ENCODE measurements at places on chromosomes 2 and 18.

DNA sequence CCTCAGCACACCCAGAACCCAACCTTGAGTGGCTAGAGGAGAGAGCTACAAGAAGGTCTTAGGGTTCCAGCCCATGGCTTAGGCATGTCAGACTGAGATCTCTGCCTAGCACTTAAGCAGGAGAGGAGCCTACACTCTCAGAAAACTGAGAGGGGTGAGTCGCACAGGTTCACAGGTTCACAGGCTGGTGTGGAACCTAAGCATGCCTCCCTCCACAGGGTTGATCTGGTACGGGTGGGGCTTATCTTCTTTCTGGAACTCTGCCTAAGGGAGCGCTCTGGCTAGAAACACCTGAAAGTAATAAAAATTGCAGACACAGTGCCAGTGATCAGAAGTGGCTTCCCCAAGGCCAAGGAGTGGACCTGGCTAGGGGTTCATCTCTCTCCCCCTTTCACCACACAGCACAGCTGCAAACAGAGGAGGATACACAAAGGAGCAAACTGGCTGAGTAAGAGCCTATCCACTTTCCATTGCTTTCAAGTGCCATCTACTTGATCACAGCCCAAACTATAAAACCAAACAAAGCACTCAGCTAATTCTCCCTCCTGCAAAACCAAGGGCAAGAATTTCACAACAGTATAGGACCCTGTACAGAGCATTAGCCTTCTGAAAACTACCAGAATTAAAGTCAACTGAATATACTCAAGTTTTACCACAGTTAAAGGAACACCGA, 481.9 kb upstream of the SETBP1 start:
- DNase-seq, result no peak

DNA sequence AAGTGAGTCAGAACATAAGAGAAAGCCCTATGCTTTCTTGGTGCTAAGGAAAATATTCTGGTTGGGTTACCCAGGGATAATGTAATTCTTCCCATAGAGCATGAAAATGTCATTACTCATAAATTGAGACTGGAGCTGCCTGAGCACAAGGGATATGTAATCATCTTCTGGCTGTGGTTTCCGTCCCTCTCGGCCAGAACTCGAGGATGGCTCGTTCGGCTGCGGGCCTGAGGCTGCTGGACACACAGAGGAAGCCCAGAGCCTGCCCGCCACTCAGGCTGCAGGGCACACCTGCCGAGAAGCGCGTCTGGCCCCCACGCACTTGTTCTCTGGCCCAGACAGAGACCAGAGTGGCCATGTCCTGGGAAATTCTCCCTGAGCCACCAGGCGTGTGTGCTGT, 104.9 kb downstream of the ASAP2 start:
- no peak for DNase-seq

DNA sequence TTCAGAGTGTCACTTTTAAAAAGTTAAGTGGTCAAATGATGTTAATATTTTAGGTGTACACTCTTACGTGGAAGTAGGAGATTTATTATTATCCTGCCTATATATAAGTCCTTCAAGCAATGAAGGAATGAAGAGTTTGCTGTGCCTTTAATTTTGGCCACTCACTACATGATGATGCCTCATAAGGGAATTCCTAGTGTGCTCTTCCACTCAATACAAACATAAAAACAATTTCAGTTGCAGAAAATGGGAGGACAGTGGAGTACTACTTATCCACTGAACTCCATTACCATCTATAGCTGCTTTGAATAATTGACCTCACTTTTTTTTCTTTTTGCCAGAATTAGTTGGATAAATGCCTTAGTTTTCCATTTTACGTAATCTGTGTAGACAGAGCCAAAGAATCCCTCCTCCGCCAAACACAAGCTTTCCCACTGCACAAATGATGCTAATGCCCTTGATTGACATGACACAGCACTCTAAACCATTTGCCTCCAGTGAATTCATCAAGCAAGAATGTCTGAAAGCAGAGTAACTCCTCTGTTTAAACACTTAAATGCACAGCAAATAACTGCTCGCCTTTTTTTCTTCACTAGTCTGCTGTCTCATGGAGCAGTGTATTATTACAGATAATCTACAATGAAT, 751.1 kb upstream of the FANCL start:
- no peak for DNase-seq

DNA sequence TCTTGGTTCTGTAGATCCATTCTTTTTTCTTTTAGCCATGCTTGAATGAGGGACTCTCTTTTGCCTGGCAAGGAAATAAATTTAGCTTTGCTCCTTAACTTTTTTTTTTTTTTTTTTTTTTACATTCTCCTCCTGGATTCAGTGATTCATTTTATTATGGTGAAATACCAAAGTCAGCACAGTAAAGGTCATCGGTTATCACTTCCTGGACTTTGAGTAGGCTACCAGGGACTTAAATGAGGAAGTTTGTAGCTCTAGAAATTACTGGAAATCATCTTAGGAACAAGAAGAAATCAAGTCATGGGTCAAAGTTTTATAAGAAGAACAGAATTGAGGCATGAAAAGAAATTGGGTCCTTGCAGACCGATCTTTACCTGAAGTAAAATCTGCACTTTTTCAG, 75.0 kb downstream of the SOCS6 start:
- DNase-seq, result no peak

- no peak for DNase-seq
These were observed 29.5 kb upstream of the PAIP2B start for GRCh38 chr2:71256421-71256820.

DNA sequence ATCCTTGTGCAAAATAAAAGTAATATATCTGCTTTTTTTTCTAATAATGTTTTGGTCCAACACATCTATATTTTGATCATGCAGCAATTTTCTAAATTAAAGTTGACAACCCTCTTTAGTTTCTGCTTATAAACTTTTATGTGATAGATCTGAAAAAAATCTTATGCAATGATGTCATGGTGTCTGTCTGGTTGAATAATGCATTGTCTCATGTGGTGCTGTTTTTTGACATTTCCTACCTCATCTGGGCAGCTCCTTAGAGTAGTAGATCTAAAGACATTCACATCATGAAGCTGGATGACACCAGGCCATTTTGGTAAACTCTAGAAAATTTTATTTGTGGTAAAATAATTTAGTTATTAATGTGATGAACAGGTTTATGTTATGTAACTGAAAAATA, 106.8 kb upstream of the FN1 start:
- no peak for DNase-seq

GRCh38 chr2:59584958-59585357, 968.5 kb downstream of the BCL11A start:
- DNase-seq, result no peak

DNA sequence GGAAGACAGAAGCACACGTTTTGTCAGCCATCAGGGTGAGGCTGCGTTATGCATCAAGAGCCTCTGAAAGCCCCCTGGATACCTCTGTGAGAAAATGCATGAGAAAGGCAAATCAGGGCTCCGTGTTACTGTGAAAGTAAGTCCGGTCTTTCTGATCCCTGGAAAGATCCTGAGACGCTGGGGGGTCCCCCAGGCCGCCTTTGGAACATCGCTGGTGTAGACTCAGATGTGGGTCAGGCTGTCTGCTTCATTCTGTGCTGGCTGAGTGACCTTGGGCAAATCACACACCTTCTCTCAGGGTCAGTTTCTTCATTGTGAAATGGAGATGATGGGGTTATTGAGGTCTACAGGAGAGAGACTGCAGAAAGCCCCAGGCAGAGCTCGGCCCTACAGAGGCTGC, 42.0 kb upstream of the HS6ST1 start:
- no peak for DNase-seq

- DNase-seq, result no peak
These were observed 771.6 kb downstream of the DPP10 start for GRCh38 chr2:115214050-115214449.

GRCh38 chr18:6561420-6561861, 146.7 kb upstream of the L3MBTL4 start:
- no peak for DNase-seq

DNA sequence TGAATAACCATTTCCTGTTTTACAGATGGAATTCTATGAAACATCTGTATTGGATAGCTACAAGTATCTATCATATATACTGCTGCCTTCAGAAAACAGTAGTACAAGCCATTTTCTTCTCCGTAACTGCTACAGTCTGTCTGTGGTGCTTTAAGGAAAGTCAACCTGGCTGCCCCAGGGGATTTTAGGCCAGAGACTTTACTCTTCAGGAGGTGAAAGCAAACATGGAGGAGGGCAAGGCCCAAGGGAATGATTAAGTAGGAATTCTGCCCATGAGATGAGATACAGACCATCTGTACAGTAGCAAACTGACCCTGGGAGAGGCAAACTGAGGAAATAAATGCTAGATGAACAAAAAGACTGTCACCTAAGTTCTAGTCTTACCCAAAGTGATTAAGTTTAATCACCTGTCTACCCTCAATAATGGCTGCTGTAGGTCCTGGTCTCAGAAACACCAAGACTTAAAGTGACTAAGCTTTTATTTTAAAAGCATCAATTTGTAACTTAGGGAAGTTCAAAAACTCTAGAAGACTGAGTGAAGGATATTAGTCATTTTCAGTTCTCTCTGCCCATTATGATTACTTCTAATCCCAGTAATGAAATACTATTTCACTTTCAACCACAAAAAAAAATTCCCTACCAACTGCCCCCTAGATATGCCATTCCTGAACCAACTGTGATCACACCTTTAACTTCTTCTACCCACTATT, 14.8 kb downstream of the MBD2 start:
- DNase-seq, result no peak

GRCh38 chr2:149552226-149552625, 35.3 kb downstream of the MMADHC start:
- no peak for DNase-seq

- no peak for DNase-seq
These were observed 13.2 kb downstream of the ZNF804A start for GRCh38 chr2:184611361-184612085.

GRCh38 chr2:158380746-158381145, 75.8 kb downstream of the CCDC148 start:
- DNase-seq, result no peak

DNA sequence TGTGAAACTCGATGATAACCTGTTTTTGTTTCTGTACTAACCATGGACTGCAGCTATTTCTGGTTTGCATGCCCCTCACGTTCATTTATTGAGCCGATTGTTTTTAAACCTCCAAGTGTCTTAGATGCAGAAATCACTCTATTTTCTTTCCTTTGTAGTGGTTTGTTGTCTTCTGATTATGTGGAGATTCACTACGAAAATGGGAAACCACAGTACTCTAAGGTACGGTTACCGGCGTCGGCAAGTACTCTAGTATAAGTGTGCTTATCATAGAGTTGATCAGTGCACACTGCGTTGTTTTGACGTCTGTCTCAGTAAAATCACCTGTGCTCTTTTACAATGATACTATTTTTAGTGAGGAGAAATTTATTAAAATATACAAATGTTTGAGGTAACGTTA, 87.4 kb downstream of the ADAM23 start:
- no peak for DNase-seq

DNA sequence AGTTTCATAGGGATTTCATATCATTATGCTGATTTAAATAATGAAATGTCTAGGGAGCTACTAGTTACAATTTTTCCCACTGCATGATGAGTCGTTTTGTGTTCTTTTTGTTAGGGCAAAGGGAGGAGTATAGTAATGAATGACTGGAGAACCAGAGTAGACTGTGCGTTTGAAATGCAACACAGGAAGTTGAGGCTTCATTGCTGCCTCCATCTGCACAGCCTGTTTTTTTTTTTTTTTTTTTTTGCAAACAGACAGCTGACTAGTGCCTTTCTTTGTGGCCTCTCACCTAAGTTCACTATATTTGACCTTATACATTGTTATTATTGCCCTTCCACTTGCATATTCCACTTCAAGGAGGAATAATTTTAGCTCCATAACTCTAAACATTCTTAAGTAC, 286.7 kb upstream of the LRRTM1 start:
- no peak for DNase-seq

- no peak for DNase-seq
These were observed 374.3 kb downstream of the SLC4A3 start for GRCh38 chr2:220001751-220002150.

DNA sequence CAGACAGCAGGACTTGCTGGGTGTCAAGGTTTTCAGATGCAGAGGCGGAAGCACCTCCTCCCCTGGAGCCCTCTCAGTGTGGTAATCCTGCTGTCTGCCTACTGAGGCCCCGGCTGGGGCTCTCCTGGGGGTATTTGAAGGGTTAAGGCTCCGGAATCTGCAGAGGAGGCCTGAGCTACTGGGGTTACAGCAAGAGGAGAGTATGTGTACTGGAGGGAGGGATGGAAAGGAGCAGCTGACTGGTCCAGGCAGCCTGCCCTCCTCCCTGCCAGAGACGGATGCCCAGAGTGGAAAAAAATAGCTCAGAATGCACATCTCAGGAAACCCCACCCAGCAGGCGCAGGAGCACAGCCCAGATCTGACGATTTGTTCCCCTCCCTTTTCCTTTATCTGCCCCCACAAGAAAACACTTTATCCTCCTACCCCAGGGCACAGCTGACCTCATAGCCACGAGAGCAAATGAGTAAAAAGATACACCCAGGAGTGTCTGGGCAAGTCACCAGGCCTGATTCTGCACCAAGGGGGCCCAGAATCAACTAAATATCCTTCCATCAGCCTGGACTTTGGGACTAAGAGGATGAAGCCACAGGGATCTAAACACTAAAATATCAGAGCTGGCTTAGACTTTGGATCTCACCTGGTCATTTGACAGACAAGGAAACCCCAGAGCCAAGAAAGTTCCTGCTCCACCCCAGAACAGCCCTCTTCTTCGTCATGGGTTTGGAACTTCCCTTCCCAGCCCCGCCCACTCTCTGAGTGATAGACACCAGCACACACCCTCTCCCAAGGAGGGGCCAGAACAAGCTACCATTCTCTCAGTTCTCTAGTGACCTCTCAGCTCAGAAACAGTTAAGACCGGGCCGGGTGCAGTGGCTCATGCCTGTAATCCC, 5.5 kb downstream of the TMBIM1 start:
- DNase-seq, result no peak

DNA sequence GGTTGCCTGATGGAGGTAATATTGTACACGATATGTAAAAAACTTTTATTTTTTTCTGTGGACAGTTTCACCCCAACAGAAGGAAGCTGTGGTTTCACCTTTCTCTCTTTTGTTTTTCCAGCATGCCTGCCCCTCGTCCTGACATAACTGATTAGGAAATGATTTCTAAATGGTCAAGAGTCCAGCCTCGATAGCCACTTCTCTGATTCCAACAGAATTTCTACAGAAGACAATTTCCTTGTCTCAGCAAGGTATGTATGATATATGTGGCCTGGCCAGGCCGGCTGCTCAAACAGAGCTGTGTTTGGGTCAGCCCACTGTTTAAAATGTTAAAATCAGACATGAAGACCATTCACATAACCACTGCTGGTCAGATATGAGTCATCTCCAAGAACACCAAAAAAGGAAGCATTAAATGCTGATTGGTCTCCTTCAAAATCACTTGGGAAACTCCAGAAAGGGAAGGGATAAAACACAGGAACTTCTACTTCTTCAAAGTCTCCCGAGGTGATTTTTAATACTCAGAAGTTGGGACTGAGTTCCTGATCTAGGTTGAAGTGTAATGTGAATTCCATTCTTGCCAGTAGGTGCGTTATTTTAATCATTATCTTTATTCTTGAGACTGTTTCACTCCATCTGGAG, 22.3 kb downstream of the ATP8B1 start:
- DNase-seq, result no peak

- no peak for DNase-seq
These were observed 739.3 kb upstream of the GCFC2 start for GRCh38 chr2:76450024-76450475.

- peak; percentile 56 for DNase-seq
These were observed at the start of gene LGALSL for GRCh38 chr2:64453770-64454385. TSS of gene LGALSL (plus strand) at chr2:64454162. CDS start at chr2:64454546, 384 bp downstream.

Data from GM18507 (cell line).